CD4-positive, alpha-beta memory T cell (primary cell): ENCODE measurements at places on chromosomes 5 and 9. TPM values are rescaled to one million over a fixed set of nuclear protein-coding genes. Genes with fewer than 3 reads are reported as not detected.

Gene ADAMTS2
- not detected for total RNA-seq

Gene ST8SIA4
- total RNA-seq = 28.7 TPM

Gene AK8
- total RNA-seq = not detected

DNA sequence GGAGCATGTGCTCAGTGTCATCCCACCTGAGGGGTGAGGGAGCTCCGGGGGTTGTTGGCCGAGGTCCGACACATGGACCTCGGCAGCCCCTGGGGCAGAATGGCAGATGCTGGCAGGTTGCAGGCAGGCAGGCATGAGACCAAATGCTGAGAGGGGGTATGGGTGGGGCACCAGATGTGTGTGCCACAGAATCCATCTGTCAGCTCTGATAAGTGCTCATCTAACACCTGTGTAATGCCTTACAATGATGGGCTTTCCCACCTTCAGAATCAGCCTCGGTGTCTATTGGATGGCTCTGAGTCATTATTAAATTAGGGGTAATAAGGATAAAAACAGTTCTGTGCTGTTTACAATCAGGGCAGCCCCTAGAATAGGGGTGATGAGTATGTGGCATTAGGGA lies 73.1 kb upstream of the SAP30L start:
- no peak for DNase-seq

GRCh38 chr5:145778144-145778900 lies 56.8 kb downstream of the PRELID2 start:
- no peak for DNase-seq

- no peak for DNase-seq
These were observed 5.5 kb downstream of the ARHGEF37 start for GRCh38 chr5:149586708-149587318.

- DNase-seq = peak; percentile 84
These were observed 24.5 kb upstream of the SEMA4D start for GRCh38 chr9:89522261-89522958.

GRCh38 chr9:34654323-34655051 lies 2.5 kb downstream of the IL11RA start:
- no peak for DNase-seq

DNA sequence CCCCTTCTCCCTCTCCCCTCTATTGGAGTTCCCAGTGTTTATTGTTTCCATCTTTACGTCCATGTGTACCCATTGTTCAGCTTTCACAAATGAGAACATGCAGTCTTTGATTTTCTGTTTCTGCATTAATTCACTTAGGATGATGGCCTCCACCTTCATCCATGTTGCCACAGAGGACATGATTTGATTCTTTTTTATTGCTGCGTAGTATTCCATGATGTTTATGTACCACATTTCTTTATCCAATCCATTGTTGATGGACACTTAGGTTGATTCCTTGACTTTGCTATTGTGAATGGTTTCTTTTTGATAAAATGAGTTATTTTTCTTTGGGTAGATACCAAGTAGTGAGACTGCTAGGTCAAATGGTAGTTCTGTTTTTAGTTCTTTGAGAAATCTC lies 88.9 kb downstream of the NDUFS4 start:
- no peak for DNase-seq
